Pancreas (tissue), 10 donors: ENCODE measurements at places on chromosomes 7 and 10. TPM values are rescaled to one million over a fixed set of nuclear protein-coding genes. Genes with fewer than 3 reads are reported as not detected.

- H3K4me1 ChIP-seq: no peaks in the 10 kb centered on the region
- no peak for DNase-seq
- no peaks in the 10 kb centered on the region for H3K27me3 ChIP-seq
- no peak overlapping the region for H3K27ac ChIP-seq
- no peak overlapping the region for H3K4me3 ChIP-seq
- H3K36me3 ChIP-seq: no peaks in the 10 kb centered on the region
These were observed 1274.9 kb upstream of the SORCS1 start for GRCh38 chr10:108439397-108439796.

DNA sequence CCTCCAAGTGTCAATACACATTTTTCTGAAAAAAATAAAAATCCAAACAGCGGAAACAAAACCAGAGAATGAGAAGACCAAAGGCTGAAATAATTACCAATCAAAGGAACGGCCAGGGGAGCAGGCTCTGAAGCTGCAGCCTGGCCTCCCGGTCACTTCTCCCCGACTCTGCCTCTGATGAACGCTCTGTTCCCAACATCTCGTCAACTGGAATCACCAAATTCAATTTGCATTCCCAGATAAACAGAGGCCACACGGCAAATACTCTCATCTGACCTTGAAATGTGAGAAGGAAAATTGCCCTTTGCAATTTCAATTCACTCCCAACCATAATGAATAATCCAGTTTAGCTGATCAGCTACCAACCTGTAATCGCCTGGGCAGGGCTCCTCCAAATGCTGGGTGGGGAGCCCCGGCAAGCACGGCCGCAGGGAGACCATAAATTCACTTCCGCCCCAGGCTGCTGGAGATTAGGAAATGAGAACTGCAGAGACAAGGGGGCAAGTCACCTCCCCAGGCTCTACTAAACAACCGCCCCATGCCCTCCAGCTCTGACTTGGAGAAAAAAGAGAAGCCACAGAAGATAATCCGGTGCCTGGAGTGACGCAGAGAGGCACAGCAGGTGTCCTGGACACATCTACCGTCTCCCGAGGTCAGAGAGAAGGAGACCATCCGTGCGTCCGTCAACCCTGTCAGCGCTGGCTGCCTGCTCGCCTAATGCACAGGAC is 153.2 kb downstream of the MAD1L1 start:
- H3K36me3 ChIP-seq: no peaks in the 10 kb centered on the region
- no peaks in the 10 kb centered on the region for H3K4me1 ChIP-seq
- no peak overlapping the region for H3K4me3 ChIP-seq
- no peak overlapping the region for H3K27ac ChIP-seq

GRCh38 chr10:102402512-102402896 is 7.0 kb downstream of the NFKB2 start:
- H3K4me1 ChIP-seq: no peaks in the 10 kb centered on the region
- no peak overlapping the region for H3K27ac ChIP-seq
- H3K27me3 ChIP-seq: no peaks in the 10 kb centered on the region
- no peak for DNase-seq
- H3K4me3 ChIP-seq: no peak overlapping the region

DNA sequence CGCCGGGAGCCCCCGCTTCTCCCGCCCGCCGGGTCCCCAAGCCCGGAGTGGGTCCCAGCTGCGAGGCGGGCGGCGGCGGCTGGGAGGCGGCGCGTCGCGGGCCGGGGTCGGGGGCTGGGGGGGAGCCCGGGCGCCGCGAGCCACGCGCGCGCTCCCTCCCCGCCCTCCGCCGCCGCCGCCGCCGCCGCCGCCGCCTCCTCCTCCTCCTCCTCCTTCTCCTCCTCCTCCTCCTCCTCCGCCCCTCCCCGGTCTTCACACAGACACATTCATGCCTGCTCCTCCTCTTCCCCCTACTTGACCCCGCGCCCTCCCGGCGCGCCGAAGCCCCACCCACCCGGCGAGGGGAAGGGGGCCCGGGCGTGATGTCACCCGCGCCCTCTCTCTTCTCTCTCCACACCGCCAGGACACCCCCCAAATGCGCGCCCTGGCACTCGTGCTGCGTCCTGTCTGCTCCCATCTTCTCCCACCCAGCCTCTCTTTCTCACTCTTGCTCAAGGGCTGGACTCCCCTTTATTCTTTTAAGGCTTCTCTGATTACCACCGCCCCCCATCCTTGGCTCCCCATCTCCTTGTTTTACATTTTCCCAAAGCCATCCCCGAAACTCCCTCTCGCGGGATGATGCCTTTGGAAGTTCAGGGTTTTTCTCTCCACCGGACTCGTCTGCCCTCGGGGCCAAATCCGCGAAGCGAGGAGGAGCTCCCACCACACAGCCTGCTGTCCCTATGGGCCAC is 967 bp upstream of the GLI3 start:
- H3K36me3 ChIP-seq: no peaks in the 10 kb centered on the region
- no peak for DNase-seq
- no peaks in the 10 kb centered on the region for H3K4me1 ChIP-seq
- H3K4me3 ChIP-seq: peak overlapping the region; percentile 74

- DNase-seq: no peak
- no peaks in the 10 kb centered on the region for H3K36me3 ChIP-seq
- no peaks in the 10 kb centered on the region for H3K27me3 ChIP-seq
These were observed 336.0 kb upstream of the IGFBP3 start for GRCh38 chr7:46256870-46257661.

DNA sequence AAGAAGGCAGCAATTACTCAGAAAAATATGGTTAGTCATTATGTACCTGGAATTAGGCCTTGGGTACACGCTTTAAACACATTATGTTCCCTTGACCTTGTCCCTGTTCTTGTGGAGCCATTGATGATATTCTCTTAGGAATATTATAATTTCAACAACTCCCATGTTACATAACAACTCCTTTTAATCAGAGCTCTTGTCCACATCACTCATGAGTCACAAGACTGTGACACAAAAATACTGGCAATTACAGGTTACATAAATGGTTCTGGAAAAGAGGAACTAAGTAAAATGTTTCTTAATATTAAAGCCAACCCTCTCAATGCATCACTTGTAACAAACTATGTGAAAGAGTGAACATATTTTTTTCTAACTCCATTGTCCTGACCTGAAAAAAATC is 143.8 kb upstream of the PCLO start:
- H3K27me3 ChIP-seq: no peaks in the 10 kb centered on the region
- no peak overlapping the region for H3K4me3 ChIP-seq
- DNase-seq: no peak
- no peaks in the 10 kb centered on the region for H3K4me1 ChIP-seq

GRCh38 chr7:13827716-13828115 is 161.8 kb downstream of the ETV1 start:
- H3K36me3 ChIP-seq: no peaks in the 10 kb centered on the region
- H3K27me3 ChIP-seq: no peaks in the 10 kb centered on the region
- H3K4me1 ChIP-seq: no peaks in the 10 kb centered on the region
- no peak overlapping the region for H3K27ac ChIP-seq
- no peak overlapping the region for H3K4me3 ChIP-seq

GRCh38 chr10:20953120-20953519 is 56.0 kb upstream of the NEBL start:
- no peak for DNase-seq
- H3K27ac ChIP-seq: no peak overlapping the region
- no peaks in the 10 kb centered on the region for H3K36me3 ChIP-seq
- no peaks in the 10 kb centered on the region for H3K4me1 ChIP-seq
- no peak overlapping the region for H3K4me3 ChIP-seq

- H3K4me1 ChIP-seq: peaks cover 33% of the 10 kb centered on the region
- H3K27ac ChIP-seq: peak overlapping the region; percentile 100
- H3K36me3 ChIP-seq: no peaks in the 10 kb centered on the region
These were observed 1.5 kb downstream of the KMT2E start for GRCh38 chr7:105015390-105015965.

GRCh38 chr10:71006506-71006905 is 118.1 kb upstream of the PCBD1 start:
- no peaks in the 10 kb centered on the region for H3K4me1 ChIP-seq
- no peak overlapping the region for H3K4me3 ChIP-seq
- DNase-seq: no peak

DNA sequence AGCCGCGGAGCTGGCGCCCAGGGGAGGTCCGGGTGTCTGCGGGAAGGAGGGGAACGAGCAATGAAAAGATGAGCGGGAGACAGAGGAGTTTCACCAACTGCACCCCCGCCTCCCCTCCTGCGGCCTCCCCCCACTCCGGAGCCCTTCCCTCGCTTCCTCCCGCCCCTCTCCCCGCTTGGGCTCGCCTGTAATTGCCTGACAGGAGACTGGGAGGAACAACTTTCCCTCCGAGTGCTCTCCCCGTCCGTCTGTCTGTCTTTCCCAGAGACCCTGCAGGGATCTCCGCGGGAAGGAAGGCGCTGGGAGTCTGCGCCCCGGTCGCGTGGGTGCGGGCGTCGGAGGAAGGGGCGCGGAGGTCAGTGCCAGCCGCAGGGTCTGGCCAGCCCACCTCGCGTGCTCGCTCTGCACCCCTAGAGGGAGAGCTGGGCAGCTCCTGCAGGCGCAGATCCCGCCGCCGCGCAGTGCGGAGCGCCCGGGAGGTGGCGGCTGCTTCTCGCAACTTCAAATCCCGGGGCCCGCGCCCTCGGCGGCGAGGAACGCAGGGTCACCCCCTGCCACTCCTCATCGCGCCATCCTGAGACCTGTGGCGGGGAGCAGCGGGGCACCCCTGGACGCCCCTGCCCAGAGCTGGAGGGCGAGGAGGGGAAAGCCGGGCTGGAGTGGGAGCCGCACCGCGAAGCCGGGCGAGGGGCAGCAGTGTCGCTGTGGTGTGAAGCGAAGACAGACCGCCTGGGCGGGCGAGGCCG is 511 bp upstream of the NRP1 start:
- peak; percentile 68 for DNase-seq
- peak overlapping the region; percentile 79 for H3K27ac ChIP-seq
- H3K27me3 ChIP-seq: no peaks in the 10 kb centered on the region
- H3K4me3 ChIP-seq: peak overlapping the region; percentile 54

GRCh38 chr7:25402532-25402931 is 174.2 kb upstream of the NPVF start:
- H3K4me3 ChIP-seq: no peak overlapping the region
- H3K36me3 ChIP-seq: no peaks in the 10 kb centered on the region
- H3K27ac ChIP-seq: no peak overlapping the region
- H3K4me1 ChIP-seq: no peaks in the 10 kb centered on the region
- H3K27me3 ChIP-seq: no peaks in the 10 kb centered on the region
- no peak for DNase-seq

- H3K4me3 ChIP-seq: no peak overlapping the region
- H3K36me3 ChIP-seq: no peaks in the 10 kb centered on the region
- no peak overlapping the region for H3K27ac ChIP-seq
- peaks cover 3% of the 10 kb centered on the region for H3K4me1 ChIP-seq
- DNase-seq: no peak
These were observed 57.7 kb upstream of the IGFBP3 start for GRCh38 chr7:45978731-45979211.

GRCh38 chr7:1498370-1499305 is 5.6 kb downstream of the INTS1 start:
- H3K27ac ChIP-seq: no peak overlapping the region
- H3K4me3 ChIP-seq: no peak overlapping the region
- H3K36me3 ChIP-seq: no peaks in the 10 kb centered on the region
- H3K27me3 ChIP-seq: no peaks in the 10 kb centered on the region
- no peaks in the 10 kb centered on the region for H3K4me1 ChIP-seq

GRCh38 chr10:46554166-46554781 is 2.2 kb downstream of the GPRIN2 start:
- H3K27ac ChIP-seq: no peak overlapping the region
- no peaks in the 10 kb centered on the region for H3K36me3 ChIP-seq
- no peak for DNase-seq
- H3K27me3 ChIP-seq: no peaks in the 10 kb centered on the region
- no peak overlapping the region for H3K4me3 ChIP-seq
- no peaks in the 10 kb centered on the region for H3K4me1 ChIP-seq

GRCh38 chr7:135862586-135863340 is 114.2 kb upstream of the FAM180A start:
- H3K27me3 ChIP-seq: no peaks in the 10 kb centered on the region
- H3K4me1 ChIP-seq: no peaks in the 10 kb centered on the region
- no peak overlapping the region for H3K27ac ChIP-seq
- no peak overlapping the region for H3K4me3 ChIP-seq
- H3K36me3 ChIP-seq: no peaks in the 10 kb centered on the region
- DNase-seq: no peak

DNA sequence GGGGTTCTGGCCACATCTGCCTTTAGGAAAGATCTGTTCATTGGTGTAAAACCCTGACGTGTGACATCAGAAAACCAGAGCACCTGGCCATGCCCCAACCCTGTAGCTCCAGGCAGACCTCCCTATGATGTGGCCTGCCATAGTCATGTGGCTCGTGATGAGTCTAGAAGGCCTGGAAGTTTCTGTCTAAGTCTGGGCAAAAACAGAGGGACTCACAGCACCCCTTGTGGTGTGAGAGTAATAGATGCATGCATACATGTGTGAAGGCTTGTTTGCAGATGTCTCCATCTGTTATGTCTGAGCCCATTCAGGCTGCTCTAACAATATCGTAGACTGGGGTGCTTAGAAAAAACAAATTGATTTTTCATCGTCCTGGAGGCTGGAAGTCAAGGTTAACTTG is 309.3 kb downstream of the PAXIP1 start:
- no peaks in the 10 kb centered on the region for H3K27me3 ChIP-seq
- H3K27ac ChIP-seq: no peak overlapping the region
- H3K4me1 ChIP-seq: no peaks in the 10 kb centered on the region
- no peak for DNase-seq

DNA sequence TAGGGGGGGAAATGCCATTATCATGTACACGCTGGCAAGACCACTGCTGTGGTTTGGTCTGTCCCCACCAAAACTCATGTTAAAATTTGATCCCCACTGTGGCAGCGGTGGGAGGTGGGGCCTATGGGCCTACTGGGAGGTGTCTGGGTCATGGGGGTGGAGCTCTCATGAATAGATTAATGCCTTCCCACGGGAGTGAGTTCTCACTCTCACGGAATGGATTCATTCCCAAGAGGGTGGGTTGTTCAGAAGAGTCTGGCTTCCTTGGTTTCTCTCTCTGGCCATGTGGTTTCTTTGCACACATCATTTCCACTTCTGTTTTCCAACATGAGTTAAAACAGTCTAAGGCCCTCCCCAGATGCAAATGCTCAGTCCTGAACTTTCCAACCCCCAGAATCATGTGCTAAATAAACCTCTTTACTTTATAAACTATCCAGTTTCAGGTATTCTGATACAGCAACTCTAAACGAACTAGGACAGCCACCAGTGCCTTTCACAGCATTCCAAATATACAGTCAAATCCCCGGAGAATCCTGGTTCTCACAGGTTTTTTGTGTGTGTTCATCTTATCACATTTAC is 44.3 kb downstream of the SMURF1 start:
- H3K4me1 ChIP-seq: peaks cover 58% of the 10 kb centered on the region
- no peaks in the 10 kb centered on the region for H3K27me3 ChIP-seq
- no peak for DNase-seq
- no peak overlapping the region for H3K4me3 ChIP-seq
- H3K27ac ChIP-seq: no peak overlapping the region

CDC14C gene
- not detected for total RNA-seq

GOLGA7B gene
- total RNA-seq: 3.0 TPM

PPP1R3C gene
- total RNA-seq: 11.5 TPM

NPC1L1 gene
- total RNA-seq: 0.42 TPM

PILRA gene
- 4.4 TPM for total RNA-seq

ZPBP gene
- not detected for total RNA-seq

PTPRN2 gene
- total RNA-seq: 30.0 TPM

ETV1 gene
- 2.1 TPM for total RNA-seq

NKX2-3 gene
- 0.28 TPM for total RNA-seq

HACD1 gene
- total RNA-seq: 2.0 TPM

EGR2 gene
- 0.44 TPM for total RNA-seq
